ENCODE measurements at places on chromosomes 2 and 18.

DNA sequence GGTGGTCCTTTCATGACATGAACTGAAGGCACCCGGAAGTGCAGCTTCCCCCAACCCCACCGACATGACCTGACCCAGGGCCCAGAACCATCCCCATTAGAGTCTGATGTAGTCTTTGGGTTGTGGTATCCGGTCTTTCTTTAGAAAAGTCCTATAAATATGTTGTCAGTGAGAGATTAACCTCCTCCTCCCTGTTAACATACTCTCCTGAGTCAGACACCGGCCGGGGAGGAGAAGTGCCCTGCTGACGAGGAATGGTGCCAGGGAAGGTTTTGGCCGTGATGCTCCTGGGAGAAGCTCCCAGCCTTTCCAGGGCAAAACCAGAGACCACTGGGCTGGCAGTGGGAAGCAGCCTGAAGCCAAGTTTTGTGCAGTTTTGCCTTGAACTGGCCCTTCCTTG, 109.0 kb downstream of the LAMA3 start:
- no peak for DNase-seq

GRCh38 chr2:115084446-115084845, 642.0 kb downstream of the DPP10 start:
- no peak for DNase-seq

DNA sequence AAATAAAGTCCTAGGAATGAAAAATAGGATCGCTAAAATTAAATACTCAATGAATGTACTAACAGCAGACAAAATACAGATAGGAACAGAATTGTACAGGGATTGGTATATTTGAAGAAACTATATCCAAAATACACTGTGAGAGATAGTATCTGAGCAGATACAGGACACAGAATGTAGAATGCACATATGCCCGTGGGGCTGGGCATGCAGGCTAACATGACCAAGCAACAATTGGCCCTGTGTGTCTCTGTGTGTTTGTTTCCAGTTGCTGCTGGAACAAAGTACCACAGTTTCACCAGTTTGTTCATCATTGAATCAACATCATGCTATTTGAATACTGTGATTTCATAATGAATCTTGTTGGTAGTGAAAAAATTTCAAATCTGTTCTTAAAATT, 127.6 kb downstream of the PMAIP1 start:
- DNase-seq = no peak

DNA sequence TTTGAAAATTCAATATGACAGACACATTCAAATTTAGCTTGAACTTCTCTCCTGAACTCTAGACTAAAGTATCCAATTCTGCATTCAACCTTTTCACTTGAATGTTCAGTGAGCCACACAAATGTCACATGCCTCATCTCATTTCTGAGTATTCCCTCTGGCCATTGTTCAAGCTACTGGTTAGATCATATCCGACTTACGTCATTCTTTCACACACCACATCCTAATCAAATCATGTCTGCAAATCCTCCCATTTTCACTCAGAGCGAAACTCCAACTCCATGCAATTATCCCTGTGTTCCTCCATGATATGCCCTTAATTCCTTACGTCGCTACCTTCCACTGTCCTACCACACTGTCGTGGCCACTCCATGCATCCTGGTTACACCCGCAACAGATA, 425.1 kb downstream of the CBLN2 start:
- DNase-seq = no peak

DNA sequence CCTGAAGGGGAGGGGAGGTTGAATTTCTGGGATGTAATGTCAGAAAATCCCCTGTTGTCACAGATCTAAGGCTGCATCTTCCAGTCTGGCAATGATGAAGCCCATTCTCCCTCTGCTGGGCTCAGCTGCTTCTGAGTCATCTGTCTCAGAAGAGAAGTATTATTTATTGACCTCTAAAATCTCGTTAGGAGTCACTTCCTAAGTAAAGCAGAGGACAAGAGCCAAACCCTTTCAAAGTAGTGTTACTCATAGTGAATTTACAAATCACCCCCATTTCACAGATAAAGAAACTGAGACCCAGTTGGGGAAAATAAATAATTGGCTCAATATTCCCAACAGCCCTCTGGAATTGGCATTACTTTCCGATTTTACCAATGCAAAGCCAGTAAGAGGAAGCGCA, 167.3 kb upstream of the SKOR2 start:
- DNase-seq = no peak

- DNase-seq = no peak
These were observed 10.5 kb downstream of the CROCC2 start for GRCh38 chr2:240916571-240917008.

- DNase-seq = no peak
These were observed 801.8 kb downstream of the CCDC85A start for GRCh38 chr2:56985609-56986008.

- no peak for DNase-seq
These were observed 3.8 kb downstream of the ARHGEF4 start for GRCh38 chr2:130840506-130840905.

- DNase-seq = no peak
These were observed 35.3 kb downstream of the INHBB start for GRCh38 chr2:120381192-120381591.

GRCh38 chr2:120517751-120518469, 172.0 kb downstream of the INHBB start:
- DNase-seq = no peak

- DNase-seq = no peak
These were observed 394.2 kb upstream of the ZEB2 start for GRCh38 chr2:144914113-144914512.

DNA sequence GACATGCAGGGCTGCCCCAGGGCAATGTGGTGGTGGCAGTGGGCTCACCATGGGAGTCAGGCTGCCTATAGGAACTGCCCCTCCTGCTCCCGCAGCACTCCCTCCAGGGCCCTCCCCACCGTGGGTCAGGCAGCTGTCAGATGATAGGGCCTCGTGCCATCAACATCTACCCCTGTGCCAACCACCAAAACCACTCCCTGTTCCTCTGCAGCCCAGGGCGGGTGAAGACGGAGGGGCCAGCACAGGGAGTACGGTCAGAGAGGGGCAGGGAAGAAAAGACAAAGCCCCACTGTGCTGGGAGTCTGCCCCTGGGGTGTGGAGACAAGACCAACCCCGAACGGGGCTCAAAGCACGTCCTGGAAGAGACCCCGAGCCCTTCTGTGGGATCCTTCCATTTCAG, 97.4 kb downstream of the TNS1 start:
- no peak for DNase-seq

DNA sequence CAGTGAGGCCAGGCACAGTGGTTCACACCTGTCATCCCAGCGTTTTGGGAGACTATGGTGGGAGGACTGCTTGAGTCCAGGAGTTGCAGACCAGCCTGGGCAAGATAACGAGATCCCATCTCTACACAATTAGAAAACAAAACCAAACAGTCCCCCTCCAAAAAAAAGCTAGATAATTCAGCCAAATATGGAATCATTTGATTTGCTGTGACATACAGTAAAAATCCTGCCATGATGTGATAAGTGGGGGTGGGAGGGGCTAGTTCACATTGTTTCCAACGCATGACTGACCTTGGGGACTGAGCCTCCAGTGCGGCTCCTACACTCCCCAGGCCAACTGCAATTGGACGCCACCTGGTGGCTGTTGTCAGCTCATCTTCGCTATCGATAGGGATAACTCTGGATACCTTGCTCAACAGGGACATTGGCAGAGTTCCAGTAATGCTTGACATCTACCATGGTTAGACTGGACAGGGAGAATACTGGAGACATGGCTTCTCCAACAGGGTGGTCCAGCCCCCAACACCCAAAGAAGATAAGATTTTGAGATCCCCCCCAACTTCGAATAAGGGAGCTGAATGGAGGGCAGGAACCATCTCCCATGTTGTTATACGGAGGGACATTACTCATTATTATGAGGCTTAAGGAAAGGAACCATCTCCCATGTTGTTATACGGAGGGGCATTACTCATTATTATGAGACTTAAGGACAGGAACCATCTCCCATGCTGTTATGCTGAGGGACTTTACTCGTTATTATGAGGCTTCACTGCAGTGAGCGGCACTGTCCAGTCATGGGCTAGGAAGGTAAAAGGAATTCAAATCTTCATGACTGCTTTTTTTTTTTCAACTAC, 135.9 kb downstream of the TGIF1 start:
- peak; percentile 40 for DNase-seq

GRCh38 chr2:63124218-63124617, 73.6 kb downstream of the OTX1 start:
- DNase-seq = no peak

DNA sequence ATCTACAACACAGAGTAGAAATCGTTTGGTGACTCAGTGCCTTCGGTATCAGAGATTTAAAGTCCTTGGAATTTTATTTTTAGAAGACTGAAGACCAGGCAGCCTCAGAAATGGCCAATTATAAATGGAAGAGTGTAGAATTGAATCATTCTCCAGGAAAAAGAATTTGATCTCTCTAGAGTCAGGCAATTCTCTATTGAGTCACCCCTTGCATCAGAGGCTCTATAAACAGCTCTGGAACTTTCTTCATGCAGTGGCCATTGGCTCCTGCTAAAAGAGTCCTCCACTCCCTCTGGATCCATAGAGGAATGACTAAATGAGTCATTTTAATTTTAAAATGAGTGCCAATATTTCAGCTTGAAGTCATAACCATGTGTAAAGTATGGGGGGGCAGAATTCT, 816.2 kb downstream of the TDRD15 start:
- DNase-seq = no peak

DNA sequence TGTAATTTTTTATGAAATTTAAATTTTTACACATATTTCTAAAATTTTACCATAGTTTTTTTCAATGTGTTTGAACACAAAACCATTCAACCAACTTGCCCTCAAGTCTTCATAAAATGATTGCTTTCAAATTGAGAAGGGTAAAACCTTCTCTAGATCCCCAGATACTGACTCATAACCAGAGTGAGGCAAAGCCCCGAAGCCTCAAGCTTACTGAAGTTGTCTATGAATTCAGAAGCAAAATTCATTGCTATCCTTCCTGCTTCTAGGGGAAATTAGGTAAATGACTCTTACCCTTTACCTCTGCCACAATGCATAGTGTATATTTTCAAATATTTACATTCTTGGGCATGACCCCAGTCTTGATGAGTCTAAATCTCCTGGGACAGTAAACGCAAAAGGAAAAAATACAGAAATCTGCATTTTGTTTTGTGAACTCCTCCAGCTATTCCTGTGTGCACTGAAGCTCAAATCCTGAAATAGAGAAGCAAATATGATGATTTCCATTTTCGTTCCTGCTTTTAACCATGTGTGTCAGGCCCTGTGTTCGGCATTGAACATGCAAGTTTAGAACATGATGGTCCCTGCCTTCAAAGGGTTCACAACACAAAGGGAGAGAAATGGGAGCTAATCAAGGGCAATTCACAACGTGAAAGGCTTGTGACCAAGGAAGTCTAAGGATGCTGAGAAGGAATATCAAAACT, 246.3 kb downstream of the SUCLG1 start:
- DNase-seq = no peak

- no peak for DNase-seq
These were observed 21.9 kb downstream of the DYNC1I2 start for GRCh38 chr2:171709011-171709685.

DNA sequence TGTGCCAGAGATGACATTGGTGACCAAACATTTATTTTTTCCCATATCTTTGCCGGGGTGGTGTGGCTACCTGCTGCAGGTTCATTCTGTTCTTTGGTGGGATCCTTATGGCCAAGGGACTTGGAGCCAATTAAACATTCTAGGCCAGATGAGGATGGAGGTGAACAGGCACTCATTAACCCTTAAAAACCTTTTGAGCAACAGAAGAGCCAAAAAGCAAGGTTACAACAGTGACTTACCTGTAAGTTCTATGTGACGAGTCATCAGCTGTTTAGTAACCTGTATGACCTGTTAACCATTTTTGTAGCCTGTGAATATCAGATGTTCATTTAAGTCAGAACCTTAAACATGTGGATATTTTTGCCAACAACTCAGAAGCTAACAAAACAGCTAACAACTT, 105.6 kb downstream of the XRCC5 start:
- no peak for DNase-seq

GRCh38 chr18:76416911-76417310, 78.1 kb downstream of the ZNF516 start:
- DNase-seq = no peak

DNA sequence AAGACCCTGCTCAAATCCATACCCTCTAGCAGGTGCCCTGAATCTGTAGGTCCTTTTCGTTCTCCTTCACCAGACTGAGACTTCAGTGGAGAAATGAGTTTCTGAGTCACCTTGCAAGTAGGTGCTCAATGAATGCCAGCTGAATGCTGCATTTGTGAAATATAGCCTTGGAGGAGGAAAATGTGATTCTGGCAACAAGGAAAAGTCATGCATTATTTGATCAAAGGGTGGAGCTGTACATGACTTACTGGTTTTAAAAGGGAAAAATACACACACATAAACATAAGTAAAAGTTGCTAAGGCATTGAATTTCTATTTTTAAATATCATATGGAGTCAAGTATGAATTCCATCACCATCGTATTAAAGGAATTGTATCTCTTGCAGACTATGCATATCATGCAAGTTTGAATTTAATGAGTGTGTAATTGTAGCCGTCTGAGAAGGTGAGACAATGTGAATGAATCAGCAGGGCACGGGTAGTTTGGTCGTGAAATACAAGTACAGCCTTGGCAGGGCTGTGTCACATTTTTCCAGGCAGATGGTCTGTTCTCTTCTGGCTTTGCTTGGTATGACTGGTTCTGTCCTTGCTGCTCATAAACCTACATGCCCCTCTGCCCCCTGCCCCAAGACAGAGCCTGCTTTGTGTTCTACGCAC, 160.8 kb downstream of the COL6A3 start:
- DNase-seq = no peak

- DNase-seq = no peak
These were observed 8.3 kb upstream of the ARHGEF4 start for GRCh38 chr2:130828461-130828860.

DNA sequence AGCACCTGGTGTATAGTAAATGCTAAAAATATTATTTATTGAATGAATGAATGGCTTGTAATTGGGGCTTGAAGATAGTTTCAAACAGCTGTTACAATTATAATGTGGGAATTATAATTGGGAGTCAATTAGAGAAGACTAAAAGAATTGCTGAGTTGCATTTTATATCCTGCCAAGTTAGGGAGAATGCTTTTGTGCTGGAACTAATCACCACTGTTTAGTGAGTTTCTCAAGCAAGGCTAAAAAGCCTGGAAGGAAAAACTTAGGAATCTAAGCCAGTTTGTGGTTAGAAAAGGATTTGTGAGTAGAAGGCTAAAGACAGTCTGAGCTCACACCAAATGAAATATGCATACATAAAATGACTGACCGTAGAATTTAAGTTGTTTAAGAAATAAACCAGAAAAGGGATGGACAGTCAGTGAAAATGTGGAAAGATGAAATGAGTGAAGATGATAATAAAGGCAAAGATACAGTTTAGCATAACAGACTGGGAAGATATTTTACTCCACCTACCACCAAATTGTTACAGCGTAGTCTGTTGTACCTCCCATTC, 647.7 kb upstream of the FSHR start:
- no peak for DNase-seq

GRCh38 chr2:36413218-36413617, 57.6 kb downstream of the CRIM1 start:
- DNase-seq = no peak

DNA sequence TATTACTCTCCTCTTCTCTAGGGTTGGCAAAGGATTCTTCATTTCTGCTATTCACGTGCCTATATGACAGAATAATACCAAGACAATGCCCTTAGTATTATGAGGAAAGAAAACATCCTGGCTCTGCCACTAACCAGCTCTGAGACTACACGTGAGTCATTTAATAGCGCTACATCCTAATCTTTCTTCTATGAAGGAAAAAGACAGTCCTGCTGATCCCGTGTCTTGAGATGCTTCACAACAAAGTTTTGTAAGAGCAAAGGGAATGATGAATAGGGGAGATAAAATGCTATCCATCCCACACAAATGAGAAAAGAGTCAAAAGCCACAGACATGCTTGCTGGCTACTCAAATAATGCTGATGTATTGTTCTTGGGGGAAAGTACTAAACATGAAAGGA, 152.8 kb downstream of the PID1 start:
- no peak for DNase-seq
